ENCODE measurements at places on chromosomes 11 and 22.

DNA sequence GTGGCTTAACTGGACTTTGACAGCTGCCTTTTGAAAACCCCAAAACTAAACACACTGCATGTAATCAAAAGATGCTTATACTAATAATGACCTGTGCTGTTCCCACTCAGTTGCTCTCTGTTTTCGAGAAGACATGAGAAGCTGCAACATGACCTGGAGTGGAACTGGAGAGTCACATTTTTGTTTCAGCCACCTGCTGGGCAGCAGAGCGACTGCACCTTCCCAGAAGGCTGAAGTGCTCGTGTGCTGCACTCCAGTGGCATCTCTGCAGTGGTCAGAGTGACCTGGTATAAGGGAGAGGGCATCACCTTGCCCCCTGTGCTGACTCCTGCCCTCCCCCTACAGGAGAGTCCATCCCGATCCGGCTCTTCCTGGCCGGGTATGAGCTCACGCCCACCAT, 8.6 kb downstream of the THYN1 start:
- DNase-seq = no peak

DNA sequence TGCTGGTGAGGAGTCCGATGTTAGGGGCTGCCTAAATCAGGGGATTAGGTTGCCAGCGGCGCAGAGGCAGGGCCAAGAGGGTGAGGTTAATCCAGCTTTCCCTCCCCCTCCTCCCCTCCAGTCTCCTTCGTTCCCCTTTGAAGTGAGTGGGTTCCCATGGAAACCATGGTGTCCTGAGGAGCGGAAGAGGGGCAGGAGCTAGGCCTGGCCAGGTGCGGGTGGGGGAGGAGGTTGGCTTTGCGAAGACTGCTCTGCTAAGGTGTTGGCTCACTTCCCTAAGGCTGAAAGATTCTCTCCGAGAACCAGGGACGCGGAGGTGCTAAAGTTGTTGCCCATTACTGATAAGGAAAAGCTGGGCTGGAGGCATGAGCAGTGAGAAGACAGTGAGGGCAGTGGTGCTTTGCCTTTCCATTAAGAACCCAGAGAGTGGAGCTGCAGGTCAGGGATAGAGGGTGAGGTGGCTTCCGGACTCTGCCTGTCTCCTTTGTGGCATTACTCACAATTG, 124.6 kb downstream of the FEZ1 start:
- DNase-seq = no peak

- no peak for DNase-seq
These were observed 53.9 kb upstream of the TBCEL start for GRCh38 chr11:120969993-120970392.

DNA sequence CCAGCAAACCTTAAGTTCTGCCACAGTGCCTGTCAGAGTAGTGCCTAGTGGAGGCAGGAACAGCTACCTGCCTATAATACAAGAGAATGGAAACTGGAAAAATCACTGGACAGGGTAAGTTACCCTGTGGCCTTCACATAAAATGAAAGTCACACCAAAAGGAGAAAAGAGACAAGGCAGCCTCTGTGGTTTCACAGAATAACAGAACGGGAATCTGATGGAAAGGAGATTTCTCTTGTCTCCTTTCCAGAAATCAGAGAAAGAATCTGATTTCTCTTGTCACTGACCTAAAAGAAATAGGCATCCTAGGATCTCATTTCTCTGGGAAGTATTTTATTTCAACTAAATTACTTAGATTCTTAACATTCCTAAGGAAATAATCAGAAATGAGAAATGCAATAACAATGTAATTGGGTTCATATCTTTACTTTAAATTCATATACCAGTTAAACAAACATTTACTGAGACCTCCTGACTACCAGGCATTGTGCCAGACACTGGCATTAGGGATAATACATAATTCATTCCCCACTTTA, 41.6 kb downstream of the PRCP start:
- DNase-seq = no peak

- no peak for DNase-seq
These were observed 68.6 kb upstream of the SORL1-AS1 start for GRCh38 chr11:121521145-121522042.

DNA sequence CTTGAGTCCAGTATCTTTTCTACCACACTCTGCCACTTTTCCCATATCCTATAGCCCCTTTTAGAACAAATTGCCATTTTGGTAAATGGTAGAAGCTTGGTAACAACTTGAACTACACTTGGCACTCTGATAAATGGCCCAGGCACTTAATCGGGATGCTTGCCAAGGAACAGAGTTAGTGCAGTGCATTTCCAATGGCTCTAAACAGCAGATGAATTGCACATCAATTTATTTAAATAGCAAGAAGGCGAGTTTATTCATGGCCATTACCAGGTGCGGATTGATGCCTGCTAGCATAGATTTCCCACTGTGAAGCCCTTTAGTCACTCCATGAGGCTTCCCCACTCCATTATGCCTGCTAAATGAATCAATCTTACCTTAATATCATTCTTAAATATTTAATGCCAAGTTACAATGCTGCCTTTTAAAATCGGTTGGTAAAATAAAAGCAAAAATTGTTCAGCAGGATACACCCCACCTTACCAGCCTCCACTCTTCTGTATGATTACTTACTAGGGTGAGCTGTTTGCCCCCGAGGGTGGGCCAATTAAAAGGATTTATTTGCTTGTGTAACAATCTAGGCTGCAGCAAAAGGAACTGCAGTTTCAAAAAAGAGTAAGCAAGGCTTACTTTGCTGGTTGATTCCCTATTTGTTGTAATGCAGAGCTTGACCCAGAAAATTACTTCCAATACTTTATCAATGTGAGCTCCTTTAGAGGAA, 136.0 kb upstream of the ARHGAP42 start:
- DNase-seq = no peak

DNA sequence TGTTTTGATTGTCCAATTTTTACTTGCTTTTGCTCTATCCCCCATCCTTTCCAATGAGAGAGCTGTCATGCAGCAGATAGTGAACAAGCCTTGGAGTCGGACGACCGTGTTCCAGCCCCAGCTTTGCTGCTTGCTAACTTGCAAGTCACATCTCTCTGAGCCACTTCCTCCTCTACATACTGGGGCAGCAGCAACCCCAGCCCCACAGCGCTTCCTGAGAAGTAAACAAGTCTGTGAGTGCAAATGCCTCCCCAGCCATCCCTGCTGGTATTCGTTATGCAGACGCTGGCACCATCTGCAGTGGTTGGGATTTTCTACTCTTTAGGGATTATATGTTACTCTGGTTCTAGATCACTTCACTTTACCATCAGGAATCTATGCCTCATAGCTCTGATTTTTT, 35.0 kb downstream of the TPBGL start:
- peak; percentile 21 for DNase-seq

DNA sequence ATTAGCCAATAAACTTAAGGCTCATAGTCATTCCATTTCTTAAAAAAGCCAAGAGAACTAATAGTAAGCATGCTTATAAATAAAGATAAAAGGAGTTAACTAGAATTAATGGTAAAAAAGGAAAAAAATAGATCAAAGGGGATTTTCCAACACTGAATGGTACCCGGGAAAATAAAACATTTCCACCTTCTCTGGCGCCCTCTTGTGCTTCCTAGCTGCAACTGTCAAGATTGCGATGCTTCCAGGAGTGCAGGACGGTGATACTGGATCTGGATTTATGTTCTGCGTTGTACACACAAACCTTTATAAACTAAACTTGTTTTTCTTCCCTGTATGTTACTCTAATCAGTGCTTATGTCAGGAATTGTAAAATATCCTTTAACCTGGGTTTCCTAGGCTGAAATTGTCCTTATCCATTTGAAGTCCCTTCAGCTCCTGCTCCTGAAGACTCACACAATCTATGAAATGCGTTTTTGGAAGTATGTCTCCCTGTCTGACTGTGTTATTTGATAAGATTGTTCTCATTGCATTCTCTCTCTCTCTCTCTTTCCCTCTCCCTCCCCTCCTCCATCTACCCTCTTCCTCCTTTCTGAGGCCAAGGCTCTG, 9.6 kb upstream of the HTATIP2 start:
- DNase-seq = no peak

- no peak for DNase-seq
These were observed 5.0 kb downstream of the CYB561A3 start for GRCh38 chr11:61356706-61357105.

DNA sequence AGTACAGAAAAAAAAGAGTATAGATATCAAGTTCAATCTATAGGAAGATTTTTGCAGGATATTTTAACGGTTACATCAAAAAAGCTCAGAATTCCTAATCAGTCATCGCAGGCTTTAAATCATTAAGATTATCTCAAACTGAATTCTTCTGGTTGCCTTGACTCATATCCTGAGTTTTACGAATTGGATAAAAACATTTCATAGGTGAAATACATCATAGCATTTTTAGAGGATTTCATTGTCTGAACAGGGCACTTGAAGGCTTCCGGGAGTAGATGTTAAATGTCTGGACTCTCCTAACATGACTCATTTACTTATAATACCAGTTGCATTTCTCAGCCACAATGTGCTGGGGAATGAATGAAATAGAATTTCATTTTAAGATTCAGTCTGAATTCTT, 2216.6 kb upstream of the RAG2 start:
- DNase-seq = no peak

DNA sequence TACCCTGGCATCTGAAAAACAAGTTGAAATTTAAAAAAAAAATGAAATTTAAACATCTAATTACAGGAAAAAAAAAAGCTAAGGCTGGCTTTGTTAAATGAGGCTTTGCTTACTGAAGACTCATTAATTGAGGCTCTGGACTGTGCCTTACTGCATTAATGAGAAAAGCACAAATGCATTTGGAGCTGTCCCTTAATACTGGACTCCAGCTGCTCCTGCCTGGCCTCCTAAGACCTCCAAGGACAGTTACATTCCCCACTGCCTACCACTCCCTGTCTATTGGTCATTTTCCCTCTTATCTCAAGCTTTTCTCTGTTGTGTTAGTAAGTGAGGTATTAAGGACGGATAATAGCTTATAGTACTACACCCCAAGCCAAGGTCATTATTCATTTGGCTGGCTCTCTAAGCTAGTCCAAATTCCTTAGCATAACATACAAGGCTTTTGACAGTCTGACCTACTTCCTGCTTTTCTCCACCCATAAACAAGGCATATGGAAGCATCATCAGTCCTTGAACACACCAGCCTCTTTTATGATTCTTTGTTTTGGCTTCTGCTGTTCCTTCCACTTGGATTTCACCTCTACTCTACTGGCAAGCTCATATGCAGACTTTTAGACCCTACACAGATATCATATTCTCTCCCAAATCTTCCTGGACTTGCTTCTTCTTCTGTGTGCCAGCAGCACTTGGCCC, 62.5 kb downstream of the USP35 start:
- DNase-seq = no peak

DNA sequence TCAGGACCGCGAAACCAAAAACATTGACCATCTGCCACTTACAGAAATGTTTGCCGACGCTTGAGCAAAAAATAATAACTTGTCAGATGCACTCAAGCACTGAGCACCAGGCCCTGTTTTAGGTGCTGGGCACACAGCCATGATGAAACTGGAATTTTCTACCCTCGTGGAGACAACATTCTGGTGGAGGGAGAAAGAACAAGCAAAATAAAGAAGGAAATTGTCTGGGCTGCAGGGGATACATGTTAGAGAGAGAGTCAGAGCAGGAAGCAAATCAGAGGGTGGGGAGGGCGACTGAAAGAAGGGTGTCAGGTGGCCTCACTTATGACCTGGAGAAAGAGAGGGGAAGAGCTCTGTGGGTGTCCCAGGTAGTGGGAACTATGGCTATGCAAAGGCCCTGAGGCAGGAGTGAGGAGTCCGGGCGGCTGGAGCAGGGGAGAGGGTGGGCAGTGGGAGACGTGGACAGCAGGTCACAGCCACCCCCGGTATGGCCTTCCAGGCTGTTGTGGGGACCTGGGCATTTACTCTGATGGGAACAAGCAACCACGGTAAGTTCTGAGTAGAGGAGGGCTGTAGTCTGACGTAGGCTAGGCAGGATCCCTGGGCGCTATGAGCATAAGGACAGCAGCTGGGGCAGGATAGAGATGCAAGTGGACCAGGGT, 78.8 kb downstream of the MYEOV start:
- no peak for DNase-seq

GRCh38 chr22:36833073-36833472, 16.2 kb upstream of the PVALB start:
- no peak for DNase-seq

GRCh38 chr11:92061456-92062062, 163.1 kb upstream of the FAT3 start:
- no peak for DNase-seq

GRCh38 chr22:19179497-19180048, 1.0 kb upstream of the SLC25A1 start:
- DNase-seq = no peak

GRCh38 chr11:106426696-106427095, 349.2 kb downstream of the AASDHPPT start:
- no peak for DNase-seq

- no peak for DNase-seq
These were observed 1470.8 kb upstream of the TENM4 start for GRCh38 chr11:80911666-80912065.

DNA sequence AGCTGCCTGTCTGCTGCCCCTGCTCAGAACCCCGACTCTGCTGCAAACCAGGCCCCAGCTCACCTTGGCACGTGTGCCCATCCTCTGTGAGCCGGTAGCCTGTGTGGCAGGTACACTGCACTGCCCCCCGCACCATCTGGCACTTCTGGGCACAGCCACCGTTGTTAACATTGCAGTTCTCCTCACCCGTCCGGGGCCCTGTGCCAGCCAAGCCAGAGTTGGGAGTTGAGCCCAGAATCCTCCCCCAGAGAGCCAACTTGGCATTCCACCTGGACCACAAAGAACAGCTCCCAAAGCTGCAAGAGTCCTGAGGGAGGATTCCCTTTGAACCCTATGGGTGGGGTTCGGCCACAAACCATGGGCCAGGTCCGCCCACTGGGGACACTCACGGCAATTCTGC, 22.5 kb downstream of the LRP4 start:
- no peak for DNase-seq

GRCh38 chr11:64843686-64844329, 645 bp downstream of the CDC42BPG start:
- no peak for DNase-seq

DNA sequence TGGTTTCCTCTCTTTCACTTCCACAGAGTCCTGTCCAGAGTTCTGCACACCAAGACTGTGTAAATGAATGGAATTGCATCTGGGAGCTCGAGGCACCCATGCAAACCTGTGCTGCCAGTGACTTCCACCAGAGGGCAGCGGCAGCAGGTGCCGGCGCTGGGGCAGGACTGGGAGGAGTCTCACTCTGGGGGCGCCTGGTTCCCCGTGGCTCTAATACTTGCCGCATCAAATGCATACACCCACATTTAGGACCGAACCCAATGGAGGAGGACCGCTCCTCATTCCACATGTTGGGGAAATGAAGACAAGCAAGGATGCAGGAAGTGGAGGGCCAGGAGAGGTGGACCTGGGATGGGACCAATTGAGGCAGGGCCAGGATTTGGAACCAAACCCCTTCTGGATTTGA, 1.1 kb upstream of the CD6 start:
- peak; percentile 70 for DNase-seq

DNA sequence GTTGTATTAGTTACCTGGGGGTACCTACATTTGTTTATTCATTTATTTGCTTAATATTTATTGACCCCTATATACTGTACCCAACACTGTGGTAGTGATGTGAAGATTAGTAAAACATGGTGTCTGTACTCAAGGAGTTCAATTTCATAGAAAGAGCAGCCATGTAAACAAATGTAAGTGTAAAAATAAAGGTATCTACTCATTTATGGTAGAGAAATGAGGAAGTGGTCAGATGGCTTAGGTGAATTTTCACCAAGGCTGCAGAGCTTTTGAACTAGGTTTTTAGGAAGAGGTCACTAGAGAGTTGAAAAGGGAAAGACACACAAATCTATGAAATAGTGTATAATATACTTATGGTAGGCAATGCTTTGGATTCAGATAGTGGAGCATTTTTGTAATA, 11.1 kb downstream of the CTR9 start:
- no peak for DNase-seq
